Left renal cortex interstitium (tissue), 4 donors: ENCODE measurements at places on chromosomes 11 and 22.

GRCh38 chr11:35344681-35345574, 74.4 kb downstream of the SLC1A2 start:
- peak; percentile 37 for DNase-seq

DNA sequence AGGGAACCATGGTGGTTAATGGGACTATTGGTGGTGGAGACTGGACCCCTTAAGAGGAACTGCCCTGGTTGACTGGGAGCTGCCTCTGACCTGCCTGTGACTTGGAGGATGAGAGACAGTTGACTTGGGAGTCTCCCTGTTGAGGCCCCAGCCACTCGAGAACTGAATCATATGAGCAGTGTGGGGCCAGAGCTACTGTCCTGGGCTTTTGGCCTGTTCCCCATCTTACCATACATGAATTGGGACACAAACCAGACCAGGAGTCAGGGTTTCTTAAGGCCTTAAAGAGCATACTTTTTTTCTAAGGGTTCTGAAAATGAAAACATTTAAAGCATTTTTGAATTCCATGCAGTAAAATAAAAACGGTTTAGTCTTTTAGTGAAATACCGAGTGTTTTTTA, 92.8 kb downstream of the TEAD1 start:
- no peak for DNase-seq

DNA sequence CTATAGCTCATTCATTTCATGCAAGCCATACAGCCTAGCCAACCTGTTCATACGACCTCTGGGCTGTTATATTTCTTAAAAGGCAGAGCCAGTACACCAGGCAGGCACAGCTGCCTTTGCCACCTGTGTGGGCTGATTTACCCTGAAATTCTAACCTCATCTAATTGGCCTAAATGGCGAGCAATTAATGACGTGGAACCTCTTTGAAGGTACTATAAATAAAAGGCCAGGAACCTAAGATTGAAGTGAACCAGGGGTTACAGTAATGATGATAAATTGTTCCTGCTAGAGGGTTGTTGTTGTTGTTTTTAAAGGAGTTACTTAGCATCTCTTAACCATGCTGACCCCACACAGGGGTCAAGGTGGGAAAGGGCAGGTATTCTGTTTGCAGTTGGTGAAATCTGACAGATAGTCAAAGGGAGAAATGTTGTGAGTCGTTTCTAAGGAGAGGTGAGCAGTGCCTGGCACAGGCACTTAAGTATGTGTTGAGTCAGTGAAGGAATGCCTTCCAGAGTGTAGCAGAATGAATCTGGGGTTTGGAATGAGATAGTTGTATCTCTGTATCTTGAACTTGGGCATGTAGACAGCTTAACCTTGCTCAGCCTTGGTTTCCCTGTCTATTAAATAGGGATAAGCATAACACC, 213.5 kb upstream of the NAV2 start:
- DNase-seq, result peak; percentile 40

DNA sequence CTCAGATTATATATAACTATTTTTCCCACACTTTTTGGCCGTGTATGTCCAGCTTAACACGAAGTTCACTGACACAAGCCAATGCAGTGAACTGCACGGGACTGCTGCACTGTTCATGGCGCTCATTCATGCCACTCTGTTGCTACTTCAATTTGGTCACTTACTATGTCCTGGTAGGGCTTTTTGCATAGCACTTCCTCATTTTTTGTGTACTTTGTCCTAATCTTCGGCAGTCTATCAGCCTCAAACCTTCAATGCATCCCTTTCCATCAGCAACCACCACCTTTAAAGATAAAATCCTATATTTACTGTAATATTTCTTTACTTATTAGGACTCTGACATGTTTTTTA, 18.7 kb upstream of the ARHGAP32 start:
- no peak for DNase-seq

DNA sequence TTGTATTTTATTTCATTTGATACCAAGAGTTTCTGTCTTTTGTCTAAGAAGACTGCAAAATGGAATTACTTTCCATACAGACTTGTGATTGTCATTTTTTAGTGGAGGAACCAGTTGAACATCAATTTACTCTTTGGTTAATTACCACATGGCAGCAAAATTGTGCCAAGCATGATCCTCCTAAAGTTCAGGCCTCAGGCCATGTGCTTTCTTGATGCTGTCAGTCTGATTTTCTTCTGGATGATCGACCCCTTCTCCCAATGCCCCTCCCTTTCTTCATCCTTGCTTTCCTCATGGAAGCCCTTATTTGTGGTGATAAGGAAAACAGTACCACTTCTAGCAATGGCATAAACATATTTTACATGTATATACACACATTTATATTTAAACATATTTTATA, 76.2 kb downstream of the SVIP start:
- DNase-seq, result no peak

DNA sequence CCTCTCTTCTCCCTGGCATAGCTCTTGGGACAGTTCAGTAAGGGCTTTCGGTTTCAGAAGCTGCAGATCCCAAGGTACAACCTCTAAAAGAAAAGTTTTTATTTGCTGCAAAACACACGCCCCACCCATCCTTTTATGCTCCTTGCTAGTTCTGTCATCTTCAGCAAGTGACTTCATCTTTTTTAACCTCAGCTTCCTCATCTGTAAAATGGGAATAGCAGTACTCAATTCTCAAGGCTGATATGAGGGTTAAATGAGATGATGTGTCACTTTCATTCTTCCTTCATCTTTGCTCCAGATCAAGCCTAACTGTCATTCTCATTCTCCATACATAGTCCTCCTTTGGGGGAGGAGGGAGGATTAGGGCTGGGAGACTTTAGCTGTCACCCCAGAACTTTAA, 90.0 kb upstream of the ALX4 start:
- DNase-seq, result no peak

DNA sequence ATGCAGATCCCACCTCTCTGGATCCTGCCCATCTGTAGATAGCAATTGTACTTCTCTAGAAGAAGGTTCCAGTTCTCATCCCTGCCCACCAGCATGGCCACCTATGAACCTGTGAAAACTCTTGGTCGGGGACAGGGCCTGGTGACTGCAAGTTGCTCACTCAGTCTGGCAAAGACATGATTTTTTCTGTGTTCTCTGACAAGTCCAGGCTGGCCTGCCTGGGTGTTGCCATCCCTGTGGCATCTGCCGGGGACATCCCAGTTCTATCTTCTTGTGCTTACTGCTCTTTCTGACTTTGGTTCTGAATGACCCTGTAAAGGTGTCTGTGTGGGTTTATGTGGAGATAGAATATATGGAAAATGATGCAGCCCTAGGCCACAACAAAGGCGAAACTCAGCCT, 545.8 kb downstream of the INSC start:
- no peak for DNase-seq

- no peak for DNase-seq
These were observed 8.9 kb upstream of the UCP2 start for GRCh38 chr11:73991471-73992006.

- no peak for DNase-seq
These were observed 201.2 kb upstream of the E2F8 start for GRCh38 chr11:19441752-19442553.

DNA sequence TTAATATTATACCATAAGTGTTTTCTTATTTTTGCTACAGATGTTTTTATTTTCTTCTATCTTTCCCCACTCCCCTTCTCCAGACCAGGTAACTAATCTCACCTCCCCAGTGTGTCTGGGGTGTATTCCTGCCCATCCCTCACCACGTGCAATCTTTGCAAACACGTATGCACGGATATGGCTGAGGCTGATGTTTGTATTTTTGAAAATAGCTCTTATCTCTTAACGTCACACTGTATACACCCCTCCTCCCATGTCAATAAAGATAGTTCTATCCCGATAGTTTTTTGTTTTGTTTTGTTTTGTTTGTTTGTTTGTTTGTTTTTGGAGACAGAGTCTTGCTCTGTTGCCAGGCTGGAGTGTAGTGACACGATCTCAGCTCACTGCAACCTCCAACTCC, 127.5 kb downstream of the FBXO7 start:
- DNase-seq, result no peak

- no peak for DNase-seq
These were observed 64.0 kb upstream of the PTPRJ start for GRCh38 chr11:47916361-47916841.

GRCh38 chr11:85276332-85276731, 350.8 kb downstream of the DLG2 start:
- DNase-seq, result no peak

GRCh38 chr11:17384002-17384511, 4.4 kb downstream of the KCNJ11 start:
- DNase-seq, result peak; percentile 48

- DNase-seq, result no peak
These were observed 40.8 kb downstream of the BID start for GRCh38 chr22:17733466-17733865.

DNA sequence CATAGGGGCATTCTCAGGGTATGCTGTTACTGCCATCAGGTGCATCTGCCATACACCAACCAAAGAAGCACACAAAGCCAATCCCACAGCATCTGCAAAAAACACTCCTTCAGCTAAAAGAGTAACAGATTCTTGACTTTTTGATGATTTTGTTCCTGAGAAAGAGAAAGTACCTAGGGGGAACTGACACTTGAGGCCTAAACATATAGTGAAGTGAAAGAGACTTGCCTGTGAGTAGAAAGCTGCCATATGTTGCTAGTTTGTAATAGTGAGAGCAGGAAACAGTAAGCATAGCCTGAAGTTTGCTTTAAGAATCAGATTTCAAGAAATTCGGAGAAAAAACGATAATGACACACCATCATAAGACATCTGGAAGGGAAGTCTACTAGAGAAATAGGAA, 97.9 kb upstream of the CTSC start:
- DNase-seq, result no peak

DNA sequence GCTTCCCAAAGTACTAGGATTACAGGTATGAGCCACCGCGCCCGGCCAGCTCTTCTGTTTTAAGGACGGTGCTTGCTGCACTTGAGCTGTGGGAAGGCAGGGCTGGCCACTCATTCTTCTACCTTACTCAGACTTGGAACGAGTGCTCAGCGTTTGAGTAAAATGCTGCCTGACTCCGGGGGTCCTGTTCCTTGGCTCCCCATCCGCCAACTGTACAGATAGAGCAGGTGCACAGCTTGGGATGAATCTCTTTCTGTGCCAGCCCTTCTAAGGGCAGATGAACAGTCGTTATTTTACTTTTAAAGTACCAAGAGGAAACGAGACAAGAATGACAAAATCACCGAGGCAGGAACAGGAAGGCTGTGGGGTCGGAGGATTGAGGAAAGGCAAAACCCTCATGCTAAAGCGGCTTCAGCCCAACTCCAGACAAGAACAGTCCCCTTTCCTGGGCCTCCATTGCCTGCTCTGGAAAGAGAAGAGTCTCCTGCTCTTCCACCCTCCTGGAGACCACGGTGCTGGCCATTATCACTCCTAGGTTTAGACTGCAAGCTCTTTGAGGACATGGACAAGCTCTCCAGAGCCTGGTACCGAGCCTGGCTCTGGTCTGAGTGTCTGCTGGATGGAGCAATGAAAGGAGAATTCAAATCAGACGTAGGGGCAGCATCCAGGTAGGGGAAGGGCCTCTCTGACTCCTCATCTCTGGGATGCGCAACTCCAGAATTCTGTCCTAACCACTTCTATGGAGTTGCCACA, 1.1 kb upstream of the SUN2 start:
- DNase-seq, result no peak

DNA sequence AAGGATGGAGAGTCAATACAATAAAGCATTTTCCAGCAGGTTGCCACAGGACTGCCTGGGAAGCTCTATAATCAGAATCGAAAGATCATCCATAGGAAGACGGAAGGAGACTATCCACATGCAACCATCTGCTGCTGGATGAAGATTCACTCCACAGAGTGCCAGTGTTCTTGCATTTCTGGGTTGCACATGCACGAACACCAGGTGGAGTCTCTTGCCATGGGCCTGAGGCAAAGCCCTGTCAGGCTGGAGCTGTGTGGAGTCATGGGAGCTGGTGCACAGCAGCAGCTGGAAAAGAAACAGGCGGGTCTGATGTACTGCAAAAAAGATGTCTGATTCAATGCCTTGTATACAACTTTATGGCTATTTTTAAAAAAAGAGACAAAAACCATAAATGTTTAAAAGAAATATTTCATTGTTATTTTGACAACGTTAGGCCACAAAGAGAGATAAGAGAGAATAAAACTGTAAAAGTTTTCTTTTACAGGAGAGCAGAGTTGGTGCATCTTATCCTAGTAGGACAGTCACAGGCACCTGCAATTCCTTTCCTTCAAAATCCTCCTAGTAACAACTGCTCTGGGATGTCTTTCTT, 12.9 kb upstream of the FAT3 start:
- no peak for DNase-seq

- DNase-seq, result no peak
These were observed 7.8 kb downstream of the KCNE3 start for GRCh38 chr11:74459584-74459983.

DNA sequence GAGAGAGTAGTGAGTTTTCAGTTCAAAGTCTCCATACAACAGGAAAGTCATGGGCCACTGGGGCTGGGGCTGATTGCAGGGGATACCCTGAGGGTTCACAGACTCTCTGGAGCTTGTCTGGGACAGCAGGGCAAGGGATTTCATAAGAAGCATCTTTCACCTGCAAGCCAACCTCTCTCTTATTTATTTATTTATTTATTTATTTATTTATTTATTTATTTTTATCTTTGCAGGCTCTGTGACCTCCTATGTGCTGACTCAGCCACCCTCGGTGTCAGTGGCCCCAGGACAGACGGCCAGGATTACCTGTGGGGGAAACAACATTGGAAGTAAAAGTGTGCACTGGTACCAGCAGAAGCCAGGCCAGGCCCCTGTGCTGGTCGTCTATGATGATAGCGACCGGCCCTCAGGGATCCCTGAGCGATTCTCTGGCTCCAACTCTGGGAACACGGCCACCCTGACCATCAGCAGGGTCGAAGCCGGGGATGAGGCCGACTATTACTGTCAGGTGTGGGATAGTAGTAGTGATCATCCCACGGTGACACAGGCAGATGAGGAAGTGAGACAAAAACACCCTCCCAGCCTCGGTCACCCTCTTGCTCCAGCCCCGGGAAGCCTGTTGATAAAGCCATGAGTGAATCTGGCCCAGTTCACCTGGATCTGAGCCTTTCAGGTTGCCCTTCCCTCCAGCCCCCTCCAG, 68.4 kb downstream of the GGTLC2 start:
- DNase-seq, result no peak

DNA sequence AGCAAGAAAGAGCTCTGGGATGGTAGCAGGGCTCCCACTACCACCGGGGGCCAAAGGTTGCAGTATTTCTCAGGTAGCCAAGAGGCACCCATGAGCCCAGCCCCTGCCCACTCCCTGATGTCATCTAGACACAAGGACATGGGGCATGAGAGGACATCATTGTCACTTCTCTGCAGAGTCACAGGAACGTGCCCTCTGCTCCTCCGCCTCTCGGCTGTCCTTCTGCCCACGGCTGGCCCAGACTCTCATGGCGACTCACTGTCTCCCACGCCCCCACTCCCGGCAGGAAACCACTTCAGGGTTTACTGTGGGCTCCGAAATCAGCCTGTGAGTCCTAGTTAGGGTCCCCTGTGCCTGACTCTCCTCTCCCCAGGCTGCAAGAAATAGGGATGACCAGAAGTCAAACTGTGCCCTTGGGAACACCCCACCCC, 1.8 kb upstream of the GAL start:
- DNase-seq, result no peak

GRCh38 chr11:134343646-134344045, 11.9 kb downstream of the GLB1L2 start:
- DNase-seq, result no peak

GRCh38 chr11:36427079-36427478, 83.0 kb downstream of the TRAF6 start:
- no peak for DNase-seq
